ENCODE measurements at places on chromosomes 16 and 17. TPM values are rescaled to one million over a fixed set of nuclear protein-coding genes. Genes with fewer than 3 reads are reported as not detected.

MT4 gene
- polyA plus RNA-seq = not detected

DNA sequence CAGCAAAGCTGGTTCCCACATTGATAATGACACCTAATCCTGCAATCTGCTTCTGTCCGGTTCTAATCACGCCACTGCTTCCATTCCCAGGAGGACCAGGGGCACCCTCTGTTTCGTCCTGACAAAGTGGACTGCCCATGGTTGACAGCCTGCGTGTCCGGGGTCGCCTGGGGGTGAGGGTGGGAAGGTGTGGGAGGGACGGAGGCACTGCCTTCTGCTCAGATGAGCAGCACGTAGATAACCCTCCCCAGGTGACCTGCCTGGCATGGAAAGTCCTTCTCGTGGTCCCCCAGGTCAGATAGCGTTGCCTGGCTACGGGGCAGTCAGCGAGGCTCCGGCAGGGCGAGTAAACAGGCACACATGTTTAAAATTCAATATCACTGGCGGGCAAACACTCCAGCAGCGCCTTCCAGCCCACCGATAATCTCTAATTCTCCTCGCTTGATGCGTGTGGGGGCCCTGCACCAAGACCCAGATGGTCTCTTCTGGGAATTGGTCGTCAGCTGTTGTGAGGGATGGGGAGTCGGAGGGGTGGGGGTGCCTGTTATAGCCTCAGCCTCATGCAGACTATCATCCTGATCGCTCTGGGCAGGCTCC lies 132.2 kb downstream of the RAP1GAP2 start:
- no peak for DNase-seq

GNGT2 gene
- polyA plus RNA-seq = 25.1 TPM

DNA sequence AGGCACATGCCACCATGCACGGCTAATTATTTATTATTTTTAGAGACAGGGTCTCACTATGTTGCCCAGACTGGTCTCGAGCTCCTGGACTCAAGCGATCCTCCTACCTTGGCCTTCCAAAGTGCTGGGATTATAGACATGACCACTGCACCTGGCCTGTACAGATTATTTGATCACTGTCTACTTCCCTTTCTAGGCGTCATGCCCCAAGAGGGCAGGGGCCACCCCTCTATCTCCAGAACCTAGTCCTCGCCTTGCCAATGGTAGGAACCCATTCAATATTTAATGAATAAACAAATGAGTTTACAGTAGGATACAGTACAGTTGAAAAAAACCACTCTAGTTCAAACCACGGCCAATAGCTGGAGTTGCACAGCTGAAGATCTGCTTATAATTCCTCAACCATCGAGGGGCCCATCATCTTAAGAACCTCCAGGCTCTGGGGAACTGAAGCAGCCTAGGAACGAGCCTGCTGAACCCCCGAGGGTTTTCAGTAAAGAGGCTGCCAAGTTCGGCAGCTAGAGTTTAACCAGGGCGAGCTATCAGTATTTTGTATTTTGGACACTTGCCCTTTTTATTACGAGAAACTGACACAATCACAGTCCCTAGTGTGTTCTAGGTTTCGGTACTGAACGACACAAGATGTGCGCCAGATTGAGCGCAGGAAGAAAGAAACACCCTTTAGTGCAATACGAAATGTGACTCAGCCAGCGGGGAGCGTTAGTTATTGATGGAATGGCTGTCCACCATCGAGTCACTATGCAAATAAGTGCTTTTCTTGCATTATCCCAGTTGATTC lies 14.6 kb downstream of the ADCY9 start:
- no peak for DNase-seq

GSG1L gene
- polyA plus RNA-seq = not detected

DNA sequence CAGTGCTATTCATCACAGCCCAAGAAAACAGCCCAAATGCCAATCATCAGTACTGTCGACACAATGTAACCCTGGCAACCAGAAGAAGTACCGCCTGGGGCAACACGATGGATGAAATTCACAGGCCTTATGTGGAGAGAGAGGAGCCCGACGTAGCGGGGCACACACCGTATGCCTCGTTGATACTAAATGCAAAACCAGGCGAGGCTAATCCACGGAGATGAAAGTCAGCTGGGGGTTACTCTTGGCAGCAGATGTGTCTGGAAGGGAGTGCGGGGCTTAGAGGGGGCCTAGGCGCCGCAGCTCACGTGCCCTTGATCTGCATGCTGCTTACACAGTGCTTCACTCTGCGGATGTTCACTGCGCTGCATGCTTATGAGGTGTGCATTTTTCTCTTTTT lies 29.8 kb downstream of the ITGAE start:
- no peak for DNase-seq

GGNBP2 gene
- polyA plus RNA-seq = 31.5 TPM

PRSS36 gene
- polyA plus RNA-seq = 3.1 TPM

TBC1D16 gene
- polyA plus RNA-seq = 0.69 TPM
